ENCODE measurements at places on chromosomes 4 and X.

GRCh38 chrX:150984169-150984824 lies 1.2 kb downstream of the HMGB3 start:
- no peak for DNase-seq

GRCh38 chrX:142036116-142036515 lies 132.4 kb downstream of the MAGEC1 start:
- no peak for DNase-seq

DNA sequence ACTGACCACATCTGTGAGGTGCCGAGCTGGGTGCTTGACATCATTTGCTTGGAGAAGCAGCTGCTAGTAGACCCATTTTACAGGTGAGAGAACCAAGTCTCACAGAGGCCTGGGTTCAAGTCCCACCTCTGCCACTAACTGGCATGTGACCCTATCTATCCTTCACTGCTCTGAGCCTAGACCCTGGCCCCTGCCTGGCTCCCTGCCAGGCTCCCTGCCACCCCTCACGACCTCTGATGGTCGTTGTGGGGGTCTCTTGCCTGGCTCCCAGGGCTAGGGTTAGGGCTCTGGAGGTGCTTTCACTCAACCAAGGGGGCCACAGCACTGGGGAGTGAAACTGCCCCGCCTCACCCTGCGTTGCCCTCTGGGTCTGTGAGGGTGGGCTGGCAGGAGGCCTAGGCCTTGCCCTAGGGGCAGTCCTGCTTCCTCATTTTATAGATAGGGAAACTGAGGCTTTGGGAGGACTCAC lies 7.2 kb upstream of the ADD1 start:
- no peak for DNase-seq

GRCh38 chrX:68684919-68685304 lies 37.4 kb downstream of the STARD8 start:
- no peak for DNase-seq

DNA sequence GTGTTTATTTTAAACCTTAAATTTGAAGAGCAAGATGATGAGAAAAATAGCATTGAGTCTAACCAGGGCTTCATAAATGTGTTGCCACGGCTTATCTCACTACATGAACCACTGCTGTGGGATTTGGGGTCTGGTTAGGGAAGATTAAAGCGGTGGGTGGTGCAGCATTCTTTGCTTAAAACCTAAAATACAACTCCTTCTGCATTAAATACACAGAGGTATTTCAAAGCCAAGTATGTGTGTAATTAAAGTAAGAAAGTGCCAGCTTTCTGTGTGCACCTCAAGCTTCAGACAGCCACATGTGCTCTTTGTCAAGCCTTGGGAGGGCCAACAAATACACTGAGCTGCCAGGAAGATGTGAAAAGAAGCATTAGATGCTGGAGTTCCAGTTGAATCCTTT lies 128.0 kb downstream of the CPE start:
- no peak for DNase-seq

GRCh38 chr4:36183232-36183631 lies 61.1 kb downstream of the ARAP2 start:
- no peak for DNase-seq

DNA sequence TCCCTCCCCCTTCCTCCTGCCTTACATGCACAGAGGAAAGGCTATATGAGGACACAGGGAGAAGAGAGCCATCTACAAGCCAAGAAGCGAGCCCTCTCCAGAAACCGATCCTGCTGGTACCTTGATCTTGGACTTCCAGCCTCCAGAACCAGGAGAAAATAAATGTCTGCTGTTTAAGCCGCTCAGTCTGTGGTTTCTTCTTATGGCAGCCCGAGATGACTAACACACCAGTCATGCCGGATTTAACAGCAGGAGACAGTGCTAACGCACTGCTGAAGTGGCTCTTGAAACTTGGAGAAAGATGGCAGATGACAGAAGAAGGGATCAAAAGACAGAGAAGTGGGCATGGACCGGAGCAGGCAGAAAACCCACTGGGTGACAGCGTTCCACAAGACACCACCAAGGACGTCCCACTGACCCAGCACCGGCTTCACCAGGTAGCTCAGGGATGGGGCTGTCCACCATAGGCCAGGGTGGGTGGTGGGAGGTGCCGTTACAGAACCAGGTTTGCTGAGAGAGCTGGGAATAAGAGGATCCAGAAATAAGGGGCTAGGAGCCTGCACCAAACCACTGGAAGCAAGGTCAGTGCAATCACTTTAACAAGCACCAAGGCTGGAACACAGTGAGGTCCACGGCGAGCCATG lies 6.2 kb upstream of the MAN2B2 start:
- DNase-seq = no peak
